ENCODE measurements at places on chromosomes 3 and 15.

GRCh38 chr3:8757551-8758518 lies 11.6 kb downstream of the OXTR start:
- DNase-seq, result no peak

GRCh38 chr15:35260941-35261340 lies 175.8 kb upstream of the NANOGP8 start:
- DNase-seq, result no peak

DNA sequence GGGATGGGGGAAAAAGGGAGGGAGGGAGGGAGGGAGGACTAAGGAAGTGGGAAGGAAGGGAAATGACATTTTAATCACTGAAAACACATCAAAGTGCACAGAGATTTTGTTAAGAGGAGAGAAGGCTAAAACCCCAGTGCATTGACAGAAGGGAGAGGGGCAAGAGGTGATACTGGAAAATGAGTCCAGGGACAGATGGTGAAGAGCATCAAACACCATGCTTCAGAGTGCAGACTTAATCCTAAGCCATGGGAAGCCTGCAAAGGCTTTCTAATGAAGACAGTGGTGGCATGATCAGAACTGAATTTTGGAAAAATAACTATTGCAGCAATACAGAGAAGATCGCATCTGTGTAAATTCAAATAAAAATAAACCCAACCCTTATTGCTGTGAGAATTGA lies 41.8 kb downstream of the HGD start:
- no peak for DNase-seq

- DNase-seq, result no peak
Observed at GRCh38 chr3:169289273-169289672, 374.2 kb downstream of the MECOM start.

- DNase-seq, result no peak
Observed at GRCh38 chr15:58641660-58642059, 107.8 kb downstream of the ADAM10 start.

- no peak for DNase-seq
Observed at GRCh38 chr3:157121522-157121921, 38.4 kb downstream of the CCNL1 start.

GRCh38 chr3:120795017-120795648 lies 52.6 kb downstream of the GTF2E1 start:
- peak; percentile 54 for DNase-seq

GRCh38 chr15:87672309-87673288 lies 583.9 kb downstream of the NTRK3 start:
- no peak for DNase-seq

DNA sequence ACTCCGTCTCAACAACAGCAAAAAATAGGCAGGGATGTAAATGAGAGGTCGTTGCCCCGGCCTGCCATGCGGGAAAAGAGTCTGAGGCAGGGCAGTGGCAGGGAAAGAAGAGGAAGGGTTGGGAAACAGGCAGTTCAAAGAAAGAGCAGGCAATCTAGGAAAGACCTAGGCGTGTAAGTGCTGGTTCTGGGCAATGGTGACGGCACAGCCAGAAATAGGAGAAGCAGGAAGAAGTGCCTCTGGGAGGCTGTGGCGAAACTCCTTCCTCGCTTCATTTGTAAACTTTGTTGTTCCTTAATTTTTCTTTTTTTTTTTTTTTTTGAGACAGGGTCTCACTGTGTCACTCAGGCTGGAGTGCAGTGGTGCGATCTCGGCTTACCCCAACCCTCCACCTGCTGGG lies 4.3 kb downstream of the SLC51A start:
- no peak for DNase-seq

DNA sequence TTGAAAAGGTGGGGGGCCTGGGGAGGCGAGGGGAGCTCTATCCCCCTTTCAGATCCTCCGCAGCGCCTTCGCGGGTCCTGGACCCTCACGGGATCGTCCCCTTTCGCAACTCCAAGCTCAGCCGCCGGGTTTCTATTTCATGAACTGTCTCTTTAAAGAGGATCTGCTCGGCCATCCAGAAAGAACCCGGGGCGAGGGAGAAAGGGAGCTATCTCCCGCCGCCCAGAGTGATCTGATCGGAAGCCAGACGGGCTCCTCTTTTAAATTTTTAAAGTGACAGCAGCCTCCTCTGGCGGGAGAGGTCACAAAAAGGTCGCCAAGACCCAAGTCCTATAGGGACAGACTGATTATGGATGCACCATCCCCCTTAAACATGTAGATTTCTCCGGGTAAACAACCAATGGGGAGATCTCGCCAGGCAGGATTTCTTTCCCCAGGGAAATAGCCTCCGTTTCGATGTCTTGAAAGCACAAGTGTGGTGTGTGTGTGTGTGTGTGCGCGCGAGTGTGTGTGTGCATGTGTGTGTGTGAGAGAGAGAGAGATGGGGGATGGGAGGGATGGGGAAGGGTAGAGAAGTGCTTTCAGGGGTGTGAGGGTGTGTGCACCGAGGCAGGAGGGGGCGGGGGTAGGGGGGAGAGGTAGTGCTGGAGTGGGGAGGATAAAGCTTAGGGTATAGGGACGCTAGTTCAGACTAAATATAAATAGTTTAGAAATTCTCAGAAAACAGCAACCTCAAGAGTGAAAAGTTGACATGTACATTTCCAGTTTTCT lies 516.1 kb downstream of the MECOM start:
- no peak for DNase-seq

DNA sequence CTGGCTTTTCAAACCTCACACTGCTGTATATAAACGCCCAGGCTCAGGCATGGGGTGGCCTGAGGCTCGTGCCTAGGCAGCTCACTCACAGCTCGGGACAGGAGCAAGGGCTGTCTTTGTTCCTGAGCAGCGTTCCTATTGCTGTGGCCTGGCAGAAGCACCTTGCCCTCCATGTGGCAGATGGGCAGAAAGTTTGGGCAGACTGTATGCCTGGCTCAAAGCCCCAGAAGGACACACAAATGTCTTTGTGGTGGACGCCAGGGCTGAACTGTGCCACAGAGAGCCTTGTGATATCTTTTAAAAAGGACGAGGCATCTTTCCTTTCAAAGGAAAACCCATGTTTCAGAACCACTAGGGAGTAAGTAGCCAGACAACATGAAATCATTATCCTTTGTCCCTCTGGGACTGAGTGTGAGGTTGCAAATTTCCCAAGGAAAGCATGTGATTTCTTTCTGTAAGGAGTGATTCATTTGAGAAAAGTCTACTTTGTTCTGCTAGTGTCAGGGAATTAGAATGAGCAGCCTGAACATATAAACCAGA lies 29.3 kb upstream of the UBE2E1 start:
- no peak for DNase-seq
